Stimulated activated CD4-positive, alpha-beta T cell treated with anti-CD3 and anti-CD28 coated beads, Interleukin-4, amount 100 ng/mL, for 1 hour (primary cell): ENCODE measurements at places on chromosomes 6 and 20.

GRCh38 chr6:149140137-149140909 is 177.2 kb upstream of the TAB2 start:
- peak; percentile 44 for DNase-seq

DNA sequence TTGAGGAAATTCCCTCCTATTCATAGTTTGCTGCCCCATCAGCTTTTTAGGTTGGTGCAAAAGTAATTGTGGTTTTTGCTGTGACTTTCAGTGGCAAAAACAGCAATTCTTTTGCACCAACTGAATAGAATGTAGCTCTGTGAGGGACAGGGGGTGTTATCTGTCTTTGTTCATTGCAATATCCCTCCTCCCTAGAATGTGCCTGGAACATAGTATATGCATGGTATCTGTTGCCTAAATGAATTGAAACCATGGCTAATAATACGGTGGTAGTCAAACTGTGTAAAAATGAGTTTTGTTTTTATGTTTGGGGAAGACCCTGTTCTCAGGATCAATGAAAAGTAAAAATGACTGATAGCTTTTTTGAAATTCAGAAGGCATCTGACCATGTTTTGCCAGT is 45.1 kb downstream of the SCAND1 start:
- no peak for DNase-seq

GRCh38 chr6:157393669-157394327 is 12.8 kb downstream of the ZDHHC14 start:
- DNase-seq, result no peak

DNA sequence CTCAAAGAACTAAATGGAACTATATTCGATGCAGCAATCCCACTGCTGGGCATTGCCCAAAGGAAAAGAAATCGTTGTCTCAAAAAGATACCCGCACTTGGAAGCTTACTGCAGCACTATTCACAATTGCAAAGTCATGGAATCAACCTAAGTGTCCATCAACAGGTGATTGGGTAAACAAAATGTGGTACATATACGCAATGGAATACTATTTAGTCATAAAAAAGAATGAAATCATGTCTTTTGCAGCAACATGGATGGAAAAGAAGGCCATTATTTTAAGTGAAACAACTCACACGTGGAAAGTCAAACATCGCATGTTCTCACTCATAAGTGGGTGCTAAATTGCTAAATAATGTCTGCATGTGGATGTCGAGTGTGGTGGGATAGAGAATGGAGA is 70.9 kb upstream of the MPC1 start:
- no peak for DNase-seq

- DNase-seq, result no peak
Measured at GRCh38 chr20:21450572-21450971, 53.2 kb upstream of the NKX2-4 start.

DNA sequence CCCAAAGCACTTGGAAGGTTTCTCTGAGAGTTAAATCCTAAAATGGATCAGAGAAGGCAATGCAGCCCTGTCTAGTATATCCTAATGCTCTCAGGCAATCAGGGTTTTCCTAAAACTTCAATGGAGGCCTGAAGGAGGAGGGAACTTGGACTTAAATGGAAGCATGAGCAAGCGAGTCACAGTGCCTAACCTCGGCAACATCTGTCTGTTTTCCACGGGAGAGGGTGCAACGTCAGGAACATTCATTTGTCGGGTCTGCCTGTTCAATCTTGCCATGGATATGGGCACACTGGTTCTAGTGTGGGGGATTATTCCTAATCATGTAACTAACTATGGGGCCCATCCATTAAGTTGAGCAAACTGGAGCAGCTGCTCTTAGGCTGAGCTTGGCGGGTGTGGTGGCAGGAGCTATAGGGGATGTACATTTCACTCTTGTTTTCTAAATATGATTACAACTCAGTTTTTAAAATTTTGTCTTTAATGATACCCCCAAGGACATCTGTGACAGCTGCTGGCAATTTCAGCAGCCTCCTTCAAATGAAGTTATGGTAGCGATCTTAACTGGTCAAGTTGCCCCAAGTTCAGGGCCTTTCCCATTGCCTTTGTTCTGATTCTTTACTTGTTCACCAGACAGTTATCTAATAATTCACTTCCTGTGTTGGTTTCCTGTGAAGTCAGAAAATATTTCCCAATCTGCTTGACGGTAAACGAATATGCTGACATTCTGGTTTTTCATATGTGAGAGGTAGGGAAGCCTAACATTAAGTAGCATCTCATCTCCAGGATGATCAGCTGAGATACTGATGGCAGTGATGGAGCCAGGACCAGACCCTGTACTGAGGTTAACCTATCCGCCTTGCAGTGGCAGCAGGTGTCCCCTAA is 21.6 kb downstream of the DSE start:
- DNase-seq, result no peak

GRCh38 chr20:50550531-50550930 is 40.3 kb downstream of the PTPN1 start:
- no peak for DNase-seq
